Stimulated activated CD8-positive, alpha-beta memory T cell treated with anti-CD3 and anti-CD28 coated beads, Interleukin-4, amount 100 ng/mL, for 4 hours (primary cell): ENCODE measurements at places on chromosomes 4 and X.

DNA sequence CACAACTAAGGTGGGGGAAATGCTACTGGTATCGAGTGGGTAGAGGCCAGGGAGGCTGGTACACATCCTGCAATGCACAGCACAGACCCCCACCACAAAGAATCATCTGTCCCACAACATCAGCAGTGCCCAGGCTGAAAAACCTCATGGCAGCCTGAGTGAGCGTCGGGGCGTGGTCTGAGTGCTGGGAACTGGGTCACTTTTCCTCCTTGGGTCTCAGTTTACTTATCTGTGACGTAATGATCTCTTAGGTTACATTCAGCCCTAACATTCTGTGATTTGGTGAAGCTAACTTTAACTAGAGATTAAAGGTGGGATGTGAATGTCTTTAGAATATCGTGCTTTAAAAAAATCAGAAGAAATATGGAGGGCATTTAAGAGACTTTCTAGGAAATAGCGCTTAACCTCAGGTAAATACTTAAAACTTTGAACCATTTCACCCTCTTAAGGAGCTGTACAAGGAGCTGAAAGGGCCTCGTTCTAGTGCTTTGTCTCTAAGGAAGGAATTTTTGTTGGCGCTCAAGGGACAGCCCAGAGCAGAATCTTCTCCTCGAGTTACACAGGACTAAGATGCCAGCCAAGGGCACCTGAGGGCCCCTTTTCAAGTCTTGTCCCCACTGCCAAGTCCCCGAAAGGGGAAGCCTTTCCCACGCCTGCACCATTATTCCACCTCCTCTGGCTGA, 18.1 kb upstream of the TRIM2 start:
- no peak for DNase-seq

DNA sequence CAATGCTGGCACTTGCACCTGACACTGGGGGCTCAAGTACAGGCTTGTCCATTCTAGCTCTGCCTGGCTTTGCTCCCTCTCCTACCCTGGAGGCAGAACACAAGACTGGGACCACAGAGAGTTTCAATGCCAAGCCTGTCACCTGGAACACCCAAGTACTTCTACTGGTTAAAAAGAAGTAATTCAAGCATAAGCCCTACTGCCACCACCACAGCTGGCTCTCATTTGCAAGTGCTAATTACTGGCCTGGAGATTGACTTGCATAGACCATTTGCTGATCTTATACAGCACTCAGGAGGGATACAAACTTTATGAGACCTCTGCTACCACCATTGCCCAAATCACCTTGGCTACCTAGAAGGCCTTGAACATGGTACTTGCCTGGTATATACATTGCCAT, 1550.9 kb downstream of the C4orf33 start:
- no peak for DNase-seq

DNA sequence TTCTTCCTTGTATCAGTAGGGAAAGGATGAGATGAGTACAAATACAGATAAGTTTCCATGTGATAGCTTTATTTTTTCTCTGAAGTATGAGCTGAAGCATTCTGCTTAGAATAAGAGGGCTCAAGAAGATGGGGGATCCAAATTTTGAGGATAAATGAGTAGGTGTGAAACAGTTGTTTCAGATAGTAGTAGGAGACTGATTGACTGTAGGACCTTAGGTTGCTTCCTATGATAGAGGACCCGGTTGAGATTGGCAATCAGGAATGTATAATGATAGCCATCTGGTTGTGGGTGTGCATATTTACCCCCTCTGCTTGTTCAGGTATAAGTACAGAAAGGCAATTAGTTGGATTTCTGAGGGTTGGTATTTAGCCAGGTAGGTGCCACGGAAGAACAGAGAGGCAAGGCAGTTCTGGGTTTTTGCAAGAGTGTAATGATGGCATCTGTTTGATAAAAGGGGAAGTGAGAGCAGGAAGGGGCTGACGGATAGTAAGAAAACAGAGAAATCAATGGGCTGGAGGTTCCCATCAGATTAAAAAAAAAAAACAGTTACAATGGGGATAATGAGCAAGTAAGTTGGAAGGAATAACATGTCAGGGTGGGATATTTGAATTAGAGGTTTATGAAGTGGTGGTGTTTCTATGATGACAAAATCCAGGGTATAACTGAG, 13.7 kb downstream of the OCRL start:
- DNase-seq: no peak

DNA sequence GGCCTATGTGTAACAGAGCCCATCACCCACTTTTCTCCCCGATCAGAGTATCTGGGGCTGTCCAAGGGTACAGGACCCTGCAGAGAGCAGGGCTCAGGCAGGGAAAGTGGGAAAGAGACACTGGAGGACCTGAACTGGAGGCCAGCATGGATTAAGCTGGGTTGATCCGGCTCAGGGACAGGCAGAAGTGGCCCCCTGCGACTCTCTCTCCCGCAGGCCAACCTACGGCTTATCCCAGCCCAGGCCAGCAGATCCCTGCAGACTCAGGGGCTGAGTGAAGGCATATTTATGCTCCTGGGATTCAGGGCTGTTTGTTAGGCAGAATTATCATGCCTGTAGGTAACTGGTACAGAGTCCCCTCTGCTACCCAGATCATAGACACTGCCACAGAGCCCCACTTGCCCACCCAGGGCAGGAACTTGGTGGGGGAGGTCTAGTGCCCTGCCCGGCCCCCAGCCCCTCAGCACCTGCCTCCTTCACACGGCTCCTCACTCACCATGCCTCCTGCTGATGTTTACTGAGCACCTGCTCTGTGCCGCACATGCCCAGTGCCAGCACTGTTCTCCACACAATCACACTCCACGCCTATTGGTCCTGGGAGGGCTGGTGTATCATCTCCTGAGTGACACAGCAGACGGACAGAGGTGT, 87.3 kb downstream of the ADRA2C start:
- DNase-seq: no peak

- no peak for DNase-seq
Observed at GRCh38 chr4:68499021-68499420, 51.8 kb downstream of the TMPRSS11E start.

GRCh38 chr4:7399440-7400234, 35.1 kb downstream of the PSAPL1 start:
- no peak for DNase-seq

- no peak for DNase-seq
Observed at GRCh38 chr4:173434231-173434630, 35.3 kb upstream of the SCRG1 start.

DNA sequence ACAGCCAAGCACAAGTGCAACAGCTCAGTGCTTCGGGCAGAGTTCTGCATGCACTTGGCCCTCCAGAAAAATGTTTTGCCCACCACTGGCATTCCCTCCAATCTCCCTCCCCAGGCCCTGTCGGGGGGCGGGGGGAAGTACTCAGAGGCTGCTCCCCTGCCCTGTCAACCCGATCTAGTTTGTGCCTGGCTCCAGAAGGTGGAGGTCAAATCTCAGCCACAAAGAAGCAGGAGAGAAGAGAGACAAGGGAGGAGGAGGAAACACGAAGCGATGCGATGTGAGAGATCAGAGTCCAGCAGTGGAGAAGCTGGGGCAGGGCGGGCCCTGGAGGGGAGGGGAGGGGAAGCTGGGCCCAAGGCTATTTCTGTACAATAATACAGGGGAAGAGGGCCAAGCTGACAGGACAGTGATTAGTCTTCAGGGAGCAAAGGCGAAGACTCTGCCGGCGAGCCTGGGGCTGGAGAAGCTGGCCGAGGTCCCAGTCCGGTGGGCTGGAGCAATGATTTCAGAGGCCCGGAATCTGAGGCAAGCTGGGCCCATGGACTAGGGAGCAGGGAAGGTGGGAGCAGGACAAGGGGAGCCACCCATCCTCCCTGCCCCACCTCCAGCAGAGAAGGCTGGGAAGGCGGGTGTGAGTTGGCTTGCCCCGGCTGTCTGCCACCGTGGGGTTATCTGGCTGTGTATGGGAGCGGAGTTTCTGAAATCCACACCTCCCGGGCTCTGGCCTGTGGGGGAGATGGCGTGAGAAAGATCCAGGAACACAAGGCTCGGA, 167.1 kb downstream of the EFNB1 start:
- no peak for DNase-seq

DNA sequence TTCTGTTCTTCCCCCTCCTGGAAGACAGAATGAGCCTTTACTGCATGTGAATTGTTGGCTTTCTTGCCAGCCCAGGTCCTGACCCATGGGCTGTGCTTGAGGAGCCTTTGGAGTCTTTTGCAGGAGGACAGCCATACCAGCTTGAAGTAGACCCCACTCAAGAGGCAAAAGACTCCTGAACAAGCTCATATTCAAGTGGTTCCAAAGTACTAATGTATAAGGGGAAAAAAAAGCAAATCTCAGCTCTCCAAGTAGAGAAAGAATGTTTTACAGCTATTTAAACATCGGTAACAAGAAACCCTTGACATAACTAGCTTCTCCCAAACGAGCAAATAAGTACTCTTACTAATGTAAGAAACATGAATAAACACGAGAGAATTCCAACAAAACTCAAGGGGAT, 174.9 kb upstream of the MXRA5 start:
- DNase-seq: no peak
